ENCODE measurements at places on chromosomes 3 and 15. TPM values are rescaled to one million over a fixed set of nuclear protein-coding genes. Genes with fewer than 3 reads are reported as not detected.

Gene TTC23
- 10.4 TPM for total RNA-seq

Gene WNT5A
- total RNA-seq, result 21.8 TPM

Gene NR1I2
- total RNA-seq, result 0.04 TPM

Gene GHSR
- not detected for total RNA-seq

Gene TM6SF1
- total RNA-seq, result not detected

Gene ANKUB1
- not detected for total RNA-seq

Gene THOC7
- total RNA-seq, result 41.8 TPM

Gene CTXN2
- not detected for total RNA-seq

Gene CSPG5
- total RNA-seq, result 0.66 TPM

Gene ATOSA
- total RNA-seq, result 6.5 TPM

Gene GRIP2
- 0.36 TPM for total RNA-seq

Gene SPSB4
- total RNA-seq, result not detected

Gene TOPAZ1
- not detected for total RNA-seq

Gene ZPLD1
- not detected for total RNA-seq
